SIG-M5 (cell line): ENCODE measurements at places on chromosomes 2 and 18.

DNA sequence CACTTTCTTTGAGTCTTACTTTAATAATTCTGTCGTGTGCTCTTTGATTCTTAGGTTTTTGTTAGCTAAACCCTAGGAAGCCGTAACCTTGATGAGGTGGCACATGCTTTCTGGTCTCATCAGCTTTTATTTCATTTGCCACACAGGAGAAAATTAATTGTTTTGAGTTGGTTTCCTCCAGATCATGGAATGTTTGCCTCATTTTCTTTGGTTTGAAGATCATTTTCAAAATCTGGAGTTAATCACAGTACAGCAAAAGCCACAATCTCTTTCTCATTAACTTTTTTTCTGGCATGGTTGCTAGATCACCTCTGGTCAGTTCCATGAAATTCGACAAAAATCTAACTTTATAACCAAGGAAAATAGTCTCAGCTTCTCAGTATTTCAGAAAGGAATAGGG lies 182.9 kb downstream of the MYO1B start:
- DNase-seq = no peak

GRCh38 chr2:156242874-156243273 lies 89.6 kb downstream of the NR4A2 start:
- no peak for DNase-seq

DNA sequence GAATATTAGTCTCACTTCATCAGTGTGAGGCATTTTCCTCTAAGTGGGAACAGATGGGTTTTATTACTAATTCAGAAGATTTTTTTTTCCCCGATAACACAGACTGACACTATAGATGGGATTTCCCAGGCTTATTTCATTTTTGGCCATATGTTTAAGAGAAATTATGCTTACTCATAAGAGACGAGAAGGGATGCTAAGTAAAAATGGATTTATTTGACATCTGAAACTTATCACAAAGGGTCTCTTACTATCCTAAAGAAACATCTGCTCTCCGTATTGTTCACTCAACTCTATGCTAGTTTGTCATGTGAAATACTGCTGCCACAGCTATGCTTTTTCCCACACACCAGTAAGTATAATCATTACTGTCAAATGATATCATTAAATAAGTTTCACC lies 1476.3 kb downstream of the LRP1B start:
- no peak for DNase-seq

- DNase-seq = no peak
These were observed 1435.7 kb downstream of the LRP1B start for GRCh38 chr2:140695155-140695554.

- DNase-seq = no peak
These were observed 6.2 kb upstream of the ALPG start for GRCh38 chr2:232400256-232401015.

- no peak for DNase-seq
These were observed 42.5 kb downstream of the FER1L5 start for GRCh38 chr2:96684883-96685576.

DNA sequence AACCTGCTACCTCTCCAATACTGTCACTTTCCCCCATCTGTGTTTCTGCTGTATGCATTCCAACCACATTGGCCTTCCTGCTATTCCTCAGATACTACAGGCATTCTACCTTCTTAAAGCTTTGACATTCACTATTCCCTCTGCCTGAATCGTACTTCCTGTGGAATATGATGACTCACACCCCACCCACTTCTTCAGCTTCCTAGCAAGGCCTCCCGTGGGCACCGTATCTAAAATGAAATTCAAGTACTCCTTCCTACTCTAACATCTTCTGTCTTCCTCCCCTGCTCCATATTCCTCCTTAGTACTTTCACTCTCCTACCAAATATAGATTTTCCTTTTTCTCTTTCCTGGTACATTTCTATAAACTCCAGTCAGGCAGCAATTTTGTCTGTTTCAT lies 710.4 kb downstream of the RNF144A start:
- DNase-seq = no peak

GRCh38 chr2:7570247-7570646 lies 653.0 kb downstream of the RNF144A start:
- DNase-seq = no peak

DNA sequence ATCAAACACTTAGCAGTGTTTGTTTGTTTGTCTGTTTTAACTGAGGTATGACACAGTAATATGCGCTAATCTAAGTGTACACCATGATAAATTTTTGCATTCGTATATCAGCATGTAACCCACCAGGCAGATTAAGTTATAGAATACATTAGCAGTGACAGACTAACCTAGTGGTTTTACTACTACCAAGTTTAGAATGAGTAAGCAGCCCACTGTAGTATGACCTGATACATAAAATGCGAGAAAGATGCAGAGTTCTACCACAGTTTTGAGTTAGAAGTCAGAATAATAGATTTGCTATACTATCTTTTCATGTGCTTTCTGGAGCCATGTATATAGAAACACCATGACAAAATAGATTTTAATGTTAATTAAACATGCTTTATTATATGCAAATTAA lies 19.1 kb upstream of the MAP4K4 start:
- no peak for DNase-seq

- DNase-seq = no peak
These were observed 45.0 kb downstream of the SLC38A11 start for GRCh38 chr2:164910101-164910899.

GRCh38 chr2:200189964-200190363 lies 116.5 kb upstream of the SPATS2L start:
- no peak for DNase-seq

DNA sequence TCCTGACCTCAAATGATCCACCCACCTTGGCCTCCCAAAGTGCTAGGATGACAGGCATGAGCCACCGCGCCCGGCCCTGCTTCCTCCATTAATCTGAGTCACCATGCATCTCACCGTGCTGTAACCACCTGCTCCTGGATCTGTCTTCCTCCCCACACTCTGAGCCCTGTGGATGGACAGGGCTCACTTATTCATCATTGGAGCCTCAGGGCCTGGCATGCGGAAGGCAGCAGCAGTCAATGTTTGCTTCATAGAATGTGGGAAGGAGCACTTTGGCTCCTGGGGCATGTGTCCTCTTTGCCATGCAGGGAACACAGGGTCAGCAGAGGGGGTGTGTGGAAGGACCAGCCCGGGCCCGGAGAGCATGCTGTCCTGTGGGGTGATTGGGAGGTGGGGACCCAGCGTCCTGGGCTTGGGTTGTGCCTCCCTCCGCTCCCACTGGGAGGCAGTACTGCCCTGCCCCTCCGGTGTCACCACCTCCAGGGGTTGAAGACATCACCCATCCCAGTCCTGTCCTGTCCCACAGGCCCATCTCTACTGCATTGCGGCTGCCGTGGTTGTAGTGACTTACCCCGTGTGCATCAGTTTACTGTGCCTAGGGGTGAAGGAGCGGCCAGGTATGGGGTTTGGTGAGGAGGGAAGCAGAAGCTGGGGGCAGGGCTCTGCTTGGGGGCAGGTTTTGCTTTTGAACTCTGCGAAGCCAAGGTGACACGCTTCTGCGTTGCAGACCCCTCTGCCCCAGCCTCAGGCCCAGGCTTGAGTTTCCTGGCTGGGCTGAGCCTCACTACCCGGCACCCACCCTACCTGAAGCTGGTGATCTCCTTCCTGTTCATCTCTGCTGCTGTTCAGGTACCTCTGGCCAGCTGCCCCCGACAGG lies 11.5 kb downstream of the MFSD2B start:
- no peak for DNase-seq

DNA sequence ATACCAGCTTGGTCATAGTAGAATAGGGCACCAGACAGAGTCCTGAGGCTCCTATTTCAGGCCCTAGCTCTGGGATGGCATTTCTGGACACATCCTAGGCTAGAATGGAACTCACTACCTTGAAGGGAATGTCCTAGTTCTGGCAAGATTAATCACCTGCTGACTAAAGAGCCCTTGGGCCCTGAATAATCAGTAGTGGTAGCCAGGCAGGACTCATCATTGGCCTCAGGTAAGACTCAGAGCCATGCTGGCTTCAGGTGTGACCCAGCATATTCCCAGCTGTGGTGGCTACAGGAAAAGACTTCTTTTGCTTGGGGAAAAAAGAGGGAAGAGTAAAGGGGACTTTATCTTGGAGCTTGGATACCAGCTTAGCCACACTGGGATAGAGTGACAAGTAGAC lies 131.0 kb upstream of the SRD5A2 start:
- no peak for DNase-seq

DNA sequence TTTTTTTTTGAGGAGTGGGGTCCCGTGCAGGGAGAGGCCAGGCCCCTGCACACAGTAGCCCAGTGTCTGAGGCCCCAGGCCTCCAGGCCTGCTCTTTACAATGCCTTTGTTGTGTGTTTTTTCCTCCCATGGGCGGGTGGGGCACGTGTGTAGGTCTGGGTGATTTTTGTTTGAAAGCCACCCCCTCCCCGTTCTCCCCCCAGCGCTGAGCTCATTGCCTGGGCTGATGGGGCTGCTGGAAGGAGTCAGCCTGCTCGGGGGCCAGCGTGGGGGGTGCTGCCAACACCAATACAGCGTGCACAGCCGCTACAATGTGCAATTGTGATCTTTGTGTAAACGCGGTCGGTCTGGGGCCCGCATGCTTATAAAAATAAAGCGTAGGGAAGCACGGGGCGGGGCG lies 142.7 kb downstream of the DYSF start:
- no peak for DNase-seq

- no peak for DNase-seq
These were observed 80.4 kb downstream of the CELF4 start for GRCh38 chr18:37484983-37485834.

GRCh38 chr18:5424903-5425664 lies 118.7 kb downstream of the EPB41L3 start:
- no peak for DNase-seq

- no peak for DNase-seq
These were observed 11.1 kb upstream of the RBFA start for GRCh38 chr18:80023173-80023572.

- DNase-seq = no peak
These were observed 1408.2 kb upstream of the PIK3C3 start for GRCh38 chr18:40546875-40547274.

DNA sequence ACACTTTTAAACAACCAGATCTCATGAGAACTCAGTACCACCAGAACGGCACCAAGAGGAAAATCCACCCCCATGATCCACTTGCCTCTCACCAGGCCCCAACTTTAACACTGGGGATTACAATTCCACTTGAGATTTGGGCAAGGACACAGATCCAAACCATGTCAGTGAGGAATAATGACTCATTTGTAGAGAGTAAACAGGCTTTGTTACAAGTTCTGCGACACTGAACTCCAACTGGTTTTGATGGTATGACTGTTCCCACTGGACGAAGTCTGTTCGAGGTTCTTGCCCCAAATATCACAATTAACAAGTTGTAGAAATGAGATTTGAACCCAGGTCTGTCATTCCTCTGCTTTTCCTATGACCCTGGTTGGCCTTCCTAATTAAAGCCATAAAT lies 718.1 kb upstream of the ID2 start:
- DNase-seq = no peak

- no peak for DNase-seq
These were observed 1719.2 kb upstream of the LRRTM1 start for GRCh38 chr2:82023710-82024109.

GRCh38 chr18:48393170-48393569 lies 16.0 kb downstream of the ZBTB7C start:
- DNase-seq = no peak

- DNase-seq = no peak
These were observed 179.8 kb upstream of the TRIB2 start for GRCh38 chr2:12536976-12537375.

GRCh38 chr2:150392614-150393013 lies 94.9 kb downstream of the RND3 start:
- no peak for DNase-seq

- no peak for DNase-seq
These were observed 68.8 kb downstream of the GLI2 start for GRCh38 chr2:120804459-120804858.

GRCh38 chr2:31979956-31980355 lies 30.9 kb downstream of the MEMO1 start:
- DNase-seq = no peak

GRCh38 chr2:42246562-42246961 lies 77.4 kb downstream of the EML4 start:
- DNase-seq = no peak

DNA sequence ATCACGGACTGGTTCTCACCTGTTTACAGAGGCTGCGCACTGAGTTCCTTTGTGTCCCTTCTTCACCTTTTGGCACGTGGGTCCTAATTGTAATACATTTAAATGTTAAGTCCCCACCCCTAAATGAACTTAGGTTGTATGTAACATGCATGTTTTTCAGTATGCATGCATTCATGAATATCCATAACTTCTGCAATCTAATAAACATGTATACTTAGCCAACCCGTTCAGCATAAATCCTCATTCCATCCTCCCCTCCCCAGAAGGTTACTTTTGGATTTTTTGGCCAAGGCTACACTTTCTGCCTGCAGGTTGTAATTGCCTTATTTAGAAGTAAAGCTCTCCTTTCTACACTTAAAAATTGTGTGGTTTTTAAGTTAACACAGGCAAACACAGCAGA lies 314.7 kb downstream of the SUCLG1 start:
- DNase-seq = no peak

DNA sequence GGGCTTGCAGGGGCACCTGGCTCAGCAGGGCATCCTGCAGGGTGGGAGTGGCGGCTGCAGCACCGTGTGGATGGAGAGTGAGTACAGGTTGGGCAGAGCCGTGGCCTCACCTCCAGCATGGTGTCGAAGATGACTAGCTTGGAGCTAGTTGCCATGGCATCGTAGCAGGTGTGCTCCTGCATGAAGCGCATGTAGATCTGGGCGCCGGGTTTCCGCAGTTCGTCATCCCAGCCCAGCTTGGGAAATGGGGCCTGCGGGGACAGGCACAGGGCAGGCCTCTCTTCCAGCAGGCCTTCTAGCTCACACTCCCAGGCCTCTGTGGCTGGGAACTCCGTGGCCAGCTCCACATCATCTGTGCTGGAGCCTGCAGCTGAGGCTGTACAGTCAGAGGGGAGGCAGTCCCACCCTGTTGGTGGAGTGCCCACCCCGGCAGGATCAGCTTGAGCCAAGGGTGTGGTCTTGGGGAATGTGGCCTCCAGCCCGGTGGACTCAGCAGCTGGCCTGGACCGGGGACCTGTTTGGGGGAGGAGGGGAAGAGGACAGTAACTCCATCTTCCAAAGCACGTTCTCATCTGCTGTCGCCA lies 1.6 kb downstream of the PRKAG3 start:
- DNase-seq = no peak

GRCh38 chr2:65620524-65620923 lies 188.1 kb upstream of the SPRED2 start:
- no peak for DNase-seq
